Skin of body (tissue), 3 donors: ENCODE measurements at places on chromosomes 16 and 17. TPM values are rescaled to one million over a fixed set of nuclear protein-coding genes. Genes with fewer than 3 reads are reported as not detected.

Gene PMFBP1
- total RNA-seq = 1.8 TPM

Gene CMTR2
- total RNA-seq = 32.6 TPM

- DNase-seq = no peak
Observed at GRCh38 chr16:87576171-87576570, 26.1 kb upstream of the JPH3 start.

DNA sequence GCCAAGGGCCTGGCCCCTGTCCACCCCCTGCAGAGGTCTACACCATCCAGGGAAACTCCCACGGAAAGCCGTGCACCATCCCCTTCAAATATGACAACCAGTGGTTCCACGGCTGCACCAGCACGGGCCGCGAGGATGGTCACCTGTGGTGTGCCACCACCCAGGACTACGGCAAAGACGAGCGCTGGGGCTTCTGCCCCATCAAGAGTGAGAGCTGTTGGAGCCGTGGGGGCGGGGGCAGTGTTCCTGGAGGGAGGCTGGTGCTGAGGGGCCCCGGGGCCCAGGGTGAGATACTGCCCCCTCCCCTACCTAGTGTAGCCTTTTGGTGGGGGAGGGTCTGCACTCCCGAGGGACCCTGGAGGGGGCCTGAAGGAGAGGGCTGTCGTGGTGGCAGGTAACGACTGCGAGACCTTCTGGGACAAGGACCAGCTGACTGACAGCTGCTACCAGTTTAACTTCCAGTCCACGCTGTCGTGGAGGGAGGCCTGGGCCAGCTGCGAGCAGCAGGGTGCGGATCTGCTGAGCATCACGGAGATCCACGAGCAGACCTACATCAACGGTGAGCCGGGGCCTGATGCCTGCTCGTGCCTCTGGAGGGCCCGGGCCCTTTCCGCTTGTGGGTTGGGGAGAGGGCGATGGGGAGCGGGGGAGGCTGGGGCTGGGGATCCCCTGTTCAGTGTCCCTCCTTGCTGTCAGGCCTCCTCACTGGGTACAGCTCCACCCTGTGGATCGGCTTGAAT, 38.8 kb downstream of the MRC2 start:
- DNase-seq = no peak

- peak; percentile 65 for DNase-seq
Observed at GRCh38 chr16:62019851-62020250, 16.4 kb downstream of the CDH8 start.

- DNase-seq = no peak
Observed at GRCh38 chr17:38533866-38534497, 71.8 kb downstream of the SRCIN1 start.
